Eye (tissue), 1 donor: ENCODE measurements at places on chromosomes 2 and 18.

DNA sequence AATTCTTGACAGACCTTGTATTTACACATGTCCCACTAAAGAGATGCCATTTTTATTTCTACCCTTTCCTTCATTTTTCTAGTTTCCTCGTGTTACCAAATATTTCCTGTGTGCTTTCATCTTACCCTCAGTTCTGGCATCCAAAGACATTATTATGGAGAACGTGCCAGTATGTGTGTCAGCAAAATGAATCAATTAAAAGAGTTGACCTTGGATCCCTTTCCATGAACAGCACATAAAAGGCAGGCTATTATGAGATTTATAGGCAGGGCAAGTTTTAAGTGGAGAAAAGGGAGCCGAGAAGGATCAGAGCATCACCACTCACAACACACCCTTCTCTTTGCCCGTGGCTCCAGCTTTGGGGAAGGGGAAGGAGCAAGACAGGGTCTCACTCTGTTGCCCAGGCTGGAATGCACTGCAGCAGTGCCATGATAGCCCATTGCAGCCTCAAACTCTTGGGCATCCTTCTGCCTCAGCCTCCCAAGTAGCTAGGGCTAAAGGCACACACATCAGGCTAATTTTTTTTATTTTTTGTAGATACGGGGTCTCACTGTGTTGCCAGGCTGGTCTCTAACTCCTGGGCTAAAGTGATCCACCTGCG lies 149.9 kb downstream of the GFPT1 start:
- DNase-seq = no peak

- DNase-seq = no peak
These were observed 100.5 kb upstream of the MEIS1 start for GRCh38 chr2:66334237-66335029.

GRCh38 chr2:203451011-203451410 lies 84.1 kb downstream of the RAPH1 start:
- DNase-seq = no peak

- DNase-seq = no peak
These were observed 28.5 kb upstream of the ACKR3 start for GRCh38 chr2:236541008-236541562.

DNA sequence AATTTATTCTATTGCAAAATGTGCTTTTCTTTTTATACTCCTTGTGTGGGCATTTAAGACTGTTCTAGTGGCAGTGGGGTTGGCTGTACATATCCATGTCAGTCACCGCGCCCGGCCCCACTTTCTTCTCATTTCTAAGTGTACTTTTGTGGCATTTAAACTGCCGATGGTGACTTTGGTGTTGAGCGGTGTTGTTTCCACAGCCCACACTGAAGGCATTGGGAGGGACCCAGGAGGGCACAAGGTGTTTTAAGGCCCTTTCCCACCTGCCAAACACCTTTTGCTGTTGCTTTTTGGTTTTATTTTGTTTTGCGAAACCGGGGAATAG lies 369.7 kb downstream of the MTX2 start:
- no peak for DNase-seq

- no peak for DNase-seq
These were observed 250.3 kb upstream of the FOSL2 start for GRCh38 chr2:28142386-28142785.

GRCh38 chr2:142849820-142850219 lies 27.6 kb upstream of the KYNU start:
- no peak for DNase-seq

DNA sequence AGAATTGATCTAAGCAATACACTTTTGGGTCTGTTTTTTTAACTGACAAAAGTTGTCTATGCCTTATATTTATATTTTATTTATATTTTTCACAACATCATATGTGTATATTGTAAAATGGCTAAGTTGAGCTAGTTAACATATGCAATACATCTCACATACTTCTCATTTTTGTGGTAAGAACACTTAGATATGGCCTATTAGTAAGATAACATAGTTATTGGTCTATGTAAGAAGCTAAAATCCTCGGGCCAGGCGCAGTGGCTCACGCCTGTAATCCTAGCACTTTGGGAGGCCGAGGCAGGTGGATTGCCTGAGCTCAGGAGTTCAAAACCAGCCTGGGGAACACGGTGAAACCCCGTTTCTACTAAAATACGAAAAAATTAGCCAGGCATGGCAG lies 275.6 kb upstream of the ID2 start:
- DNase-seq = no peak

- DNase-seq = no peak
These were observed 37.3 kb downstream of the GREB1 start for GRCh38 chr2:11571170-11571569.

- no peak for DNase-seq
These were observed 32.8 kb downstream of the TTC21B start for GRCh38 chr2:165920748-165921147.
